SK-N-SH treated with all-trans-retinoic acid at 6 μM for 48 hours (cell line): ENCODE measurements at places on chromosomes 4 and X.

DNA sequence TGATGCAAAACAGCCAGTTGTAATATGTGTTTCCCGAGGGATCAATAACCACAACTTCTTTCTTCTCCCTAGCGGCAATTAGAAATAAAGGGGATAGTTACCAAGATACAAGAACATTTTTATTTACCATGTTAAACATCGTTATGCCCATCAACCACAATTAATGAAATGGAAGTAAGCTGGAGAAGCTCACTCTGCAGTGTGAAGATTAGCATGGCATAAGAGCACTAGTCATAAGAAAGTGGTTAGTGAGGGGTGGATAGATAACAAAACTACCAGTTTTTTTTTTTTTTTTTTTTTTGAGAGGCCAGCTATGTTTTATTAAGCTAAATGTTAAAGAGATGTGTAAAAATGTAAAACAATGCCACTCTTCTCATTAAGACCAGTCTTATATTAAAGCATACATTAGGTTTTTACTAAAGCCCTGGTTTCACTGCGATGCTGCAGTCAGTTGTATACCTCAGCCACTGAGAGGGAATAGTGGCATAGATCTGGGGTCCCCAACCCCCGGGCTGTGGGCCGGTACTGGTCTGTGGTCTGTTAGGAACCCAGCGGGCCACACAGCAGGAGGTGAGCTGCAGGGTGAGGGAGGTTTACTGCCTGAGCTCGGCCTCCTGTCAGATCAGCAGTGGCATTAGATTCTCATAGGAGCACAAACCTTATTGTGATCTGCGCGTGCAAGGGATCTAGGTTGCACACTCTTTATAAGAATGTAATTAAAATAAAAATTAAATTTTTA is 27.9 kb upstream of the NFXL1 start:
- ATAC-seq: no peak

DNA sequence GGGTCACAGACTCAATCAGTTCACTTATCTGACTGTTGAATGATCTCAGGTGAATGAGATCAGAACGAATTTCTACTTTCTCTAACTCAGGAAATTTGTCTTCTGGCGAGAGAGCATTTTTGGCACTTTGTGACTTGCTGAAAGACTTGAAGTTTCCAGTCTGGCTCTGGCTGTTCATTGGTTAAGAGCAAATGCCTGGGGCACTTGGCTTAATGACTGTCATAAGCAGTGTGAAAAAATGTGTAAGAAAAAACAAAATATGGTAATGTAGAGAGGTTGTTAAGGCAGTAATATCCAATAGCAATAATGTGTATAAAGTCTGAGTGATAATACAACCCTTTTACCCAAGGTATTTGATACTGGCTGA is 71.3 kb upstream of the PGRMC2 start:
- ATAC-seq: no peak

DNA sequence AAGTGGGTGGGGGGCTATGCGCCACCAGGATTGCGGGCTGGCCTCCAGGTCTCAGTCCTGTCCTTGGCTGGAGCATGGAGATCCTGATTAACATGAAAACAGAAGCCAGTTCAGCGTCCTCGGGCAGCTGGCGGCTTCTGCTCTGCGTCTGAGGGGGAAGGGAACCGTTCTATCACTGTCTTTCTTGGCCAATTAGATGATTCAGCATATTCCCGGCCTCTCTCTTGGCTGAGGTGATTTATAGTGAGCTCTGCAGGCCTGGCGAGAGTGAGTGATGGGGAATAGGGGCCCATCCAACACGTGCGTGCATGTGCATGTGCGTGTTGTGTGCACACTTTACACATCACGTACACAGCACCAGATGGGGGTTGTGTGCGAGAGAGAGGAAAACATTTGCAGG is 145.8 kb upstream of the ATP6AP2 start:
- peak; percentile 43; the same call in 1 of the 3 replicates for ATAC-seq

DNA sequence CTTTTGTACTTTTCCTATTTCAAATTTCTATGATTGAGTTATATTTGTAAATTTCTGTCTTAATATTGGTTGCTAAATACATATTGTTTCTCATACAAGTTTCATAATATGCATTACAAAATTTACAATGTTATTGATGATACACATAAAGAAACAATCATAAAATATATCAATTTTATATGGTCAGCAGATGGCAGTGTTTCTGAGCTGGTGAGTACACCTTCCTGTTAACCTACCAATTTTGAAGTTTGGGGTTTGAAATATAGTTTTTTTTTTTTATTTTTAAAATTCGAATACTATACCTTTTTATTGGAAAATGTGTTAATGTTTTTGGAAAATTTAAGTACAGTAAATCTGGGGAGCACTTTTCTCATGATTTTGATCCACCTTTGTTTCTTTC is 1953.1 kb upstream of the ADGRL3 start:
- ATAC-seq: no peak

DNA sequence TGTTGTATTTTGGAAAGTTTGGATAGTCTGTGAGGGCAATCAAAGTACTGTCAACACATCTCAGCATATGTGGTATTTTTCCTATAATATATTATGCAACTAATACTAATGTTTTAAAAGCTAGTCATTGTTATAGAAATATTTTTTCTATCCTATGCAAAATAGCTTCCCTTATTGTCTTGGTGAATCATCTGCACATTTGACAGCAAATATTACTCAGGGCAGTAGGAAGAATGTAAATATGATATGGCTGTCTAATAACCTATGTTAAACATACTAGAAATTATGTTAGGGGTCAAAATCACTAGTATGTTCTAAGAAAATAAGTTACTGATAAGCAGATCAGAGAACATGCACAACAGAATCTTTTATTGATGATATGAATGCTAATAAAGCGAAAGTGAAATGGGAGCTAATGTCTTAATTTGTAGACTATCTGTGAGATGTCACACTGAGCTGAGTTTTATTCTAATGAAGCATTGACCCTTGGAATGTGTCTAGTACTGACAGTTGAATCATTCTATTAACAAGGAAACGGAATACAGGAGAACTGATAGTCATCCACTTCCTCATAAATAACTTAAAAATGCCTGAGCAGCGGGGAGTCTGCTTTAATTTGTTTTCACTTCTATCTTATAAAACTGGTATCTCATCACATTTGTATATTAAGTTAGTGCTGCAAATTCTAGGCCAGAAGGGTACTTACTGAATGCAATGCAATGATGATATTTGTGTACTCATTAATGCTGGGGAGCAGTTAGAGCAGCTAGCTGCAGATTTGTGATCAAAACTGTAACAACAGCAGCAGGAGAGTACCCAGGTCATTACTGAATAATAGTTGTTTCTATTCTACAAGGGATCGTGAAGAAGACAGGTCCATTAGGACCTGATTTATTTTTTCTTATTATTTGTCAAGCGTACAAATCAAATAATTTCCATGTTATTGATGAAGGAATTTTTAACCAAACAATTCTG is 440.3 kb upstream of the AADAT start:
- ATAC-seq: peak; percentile 64

DNA sequence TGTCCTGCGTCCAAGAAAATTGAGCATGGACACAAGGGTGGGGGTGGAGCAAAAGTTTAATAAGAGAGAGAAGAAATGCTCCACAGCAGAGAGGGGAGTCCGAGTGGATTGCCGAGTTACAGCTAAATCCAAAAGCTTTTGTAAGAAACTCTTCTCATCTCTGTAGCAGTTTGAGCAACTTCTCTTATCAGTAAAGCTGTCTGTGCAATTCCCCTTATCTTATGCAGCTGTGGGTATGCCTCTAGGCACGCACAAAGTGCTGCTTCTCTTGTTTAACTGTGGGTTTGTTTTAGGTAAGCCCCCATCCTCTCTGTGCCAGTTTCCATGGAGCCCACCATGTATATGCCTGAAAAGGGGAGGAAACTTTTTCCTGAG is 44.8 kb downstream of the HMGB2 start:
- no peak for ATAC-seq

DNA sequence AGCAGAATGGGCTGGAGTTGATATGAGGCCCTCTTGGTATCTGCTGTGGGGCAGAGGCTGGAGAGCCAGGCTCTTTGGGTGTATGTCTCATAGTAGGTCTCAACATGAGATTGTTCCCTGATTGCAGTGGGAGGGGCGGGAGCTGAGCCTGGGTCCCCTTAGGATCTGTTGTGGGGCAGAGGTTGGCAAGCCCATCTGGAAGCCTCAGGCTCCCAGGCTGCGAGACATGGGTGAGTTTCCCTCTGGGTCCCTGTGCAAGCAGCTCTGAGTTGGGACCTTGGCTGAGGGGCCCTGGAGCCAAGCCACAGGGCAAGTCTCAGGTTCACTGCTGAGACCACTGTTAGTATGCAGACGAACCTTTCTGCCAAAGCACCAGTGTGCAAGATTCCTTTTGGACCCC is 201.9 kb downstream of the ARHGAP10 start:
- no peak for ATAC-seq

DNA sequence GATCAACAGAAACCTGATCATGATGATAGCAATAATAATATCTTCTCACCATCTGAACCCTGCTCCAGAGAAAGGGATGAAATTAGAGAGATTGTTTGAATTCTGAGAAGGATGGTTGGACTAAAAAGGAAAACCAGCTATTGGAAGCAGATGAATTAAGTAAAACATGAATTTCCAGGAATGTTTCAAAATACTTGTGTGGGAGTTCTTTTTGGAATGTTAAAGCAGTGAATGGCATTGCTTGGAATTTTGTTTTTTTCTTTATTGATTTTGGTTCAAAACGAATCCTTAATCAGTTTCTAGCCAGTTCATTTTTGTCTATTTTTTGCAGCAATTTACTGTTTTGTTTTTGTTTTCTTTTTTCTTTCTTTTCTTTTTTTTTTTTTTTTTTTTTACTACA is 150.3 kb downstream of the NHS start:
- no peak for ATAC-seq
